ENCODE measurements at places on chromosomes 5 and 9.
A peak's percentile ranks its signal among the peaks of the same experiment; 100 is the strongest.

DNA sequence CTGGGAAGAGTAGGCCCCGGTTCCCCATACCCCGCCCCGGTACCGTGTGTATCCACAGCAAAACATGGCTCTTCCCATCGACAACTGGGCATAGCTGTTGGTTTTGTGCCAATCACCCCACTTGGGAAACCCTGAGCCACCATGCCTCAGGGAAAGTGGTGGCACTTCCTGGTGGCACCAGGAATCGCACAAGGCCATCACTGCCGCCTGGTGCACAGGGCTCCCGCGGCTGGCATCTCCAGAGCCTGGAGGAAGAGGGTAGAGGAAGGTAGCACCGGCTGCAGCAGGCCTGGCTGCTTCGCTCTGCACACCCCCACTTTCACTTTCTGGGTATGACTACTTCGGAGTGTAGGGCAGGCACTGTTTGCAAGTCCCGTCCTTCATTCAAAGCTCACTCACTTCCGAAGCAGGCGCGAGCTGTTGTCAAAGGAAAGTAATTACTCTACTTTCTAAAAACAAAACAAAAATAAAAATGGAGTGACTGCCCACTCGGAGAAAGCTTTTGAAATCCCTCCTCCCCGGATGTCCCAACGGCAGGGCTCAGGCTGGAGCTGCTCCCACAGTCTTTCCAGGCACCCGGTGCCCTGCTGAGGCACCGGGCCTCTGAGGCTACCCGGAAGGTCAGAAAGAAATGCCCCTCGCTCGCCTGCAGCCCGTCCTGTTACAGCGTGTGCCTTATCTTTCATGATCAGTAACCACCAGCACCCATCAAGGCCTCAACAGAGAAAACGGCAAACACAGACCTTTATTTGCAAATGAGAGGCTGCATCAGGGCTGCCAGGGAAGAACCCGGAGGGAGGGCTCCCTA, 2.0 kb downstream of the BRD3 start:
- DNase-seq: peak; percentile 60

DNA sequence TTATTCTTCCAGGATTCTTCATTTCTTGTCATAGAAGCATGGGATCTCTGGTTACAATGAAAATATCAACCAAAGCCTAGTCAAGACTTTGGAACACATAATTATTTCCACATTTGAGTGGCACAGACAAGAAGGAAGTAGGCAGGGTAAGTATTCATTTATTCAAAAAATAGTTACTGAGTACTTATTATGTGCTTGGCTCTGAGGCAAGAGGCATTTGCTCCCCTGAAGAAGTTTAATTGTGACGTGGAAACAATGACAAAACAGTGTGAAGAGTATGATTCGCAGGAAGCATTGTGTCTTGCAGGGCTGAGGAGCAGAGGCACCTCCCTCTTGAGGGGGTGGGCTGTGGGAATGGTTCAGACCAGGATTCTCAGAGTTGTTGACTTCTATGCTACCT, 45.0 kb upstream of the TNFSF15 start:
- DNase-seq: no peak

DNA sequence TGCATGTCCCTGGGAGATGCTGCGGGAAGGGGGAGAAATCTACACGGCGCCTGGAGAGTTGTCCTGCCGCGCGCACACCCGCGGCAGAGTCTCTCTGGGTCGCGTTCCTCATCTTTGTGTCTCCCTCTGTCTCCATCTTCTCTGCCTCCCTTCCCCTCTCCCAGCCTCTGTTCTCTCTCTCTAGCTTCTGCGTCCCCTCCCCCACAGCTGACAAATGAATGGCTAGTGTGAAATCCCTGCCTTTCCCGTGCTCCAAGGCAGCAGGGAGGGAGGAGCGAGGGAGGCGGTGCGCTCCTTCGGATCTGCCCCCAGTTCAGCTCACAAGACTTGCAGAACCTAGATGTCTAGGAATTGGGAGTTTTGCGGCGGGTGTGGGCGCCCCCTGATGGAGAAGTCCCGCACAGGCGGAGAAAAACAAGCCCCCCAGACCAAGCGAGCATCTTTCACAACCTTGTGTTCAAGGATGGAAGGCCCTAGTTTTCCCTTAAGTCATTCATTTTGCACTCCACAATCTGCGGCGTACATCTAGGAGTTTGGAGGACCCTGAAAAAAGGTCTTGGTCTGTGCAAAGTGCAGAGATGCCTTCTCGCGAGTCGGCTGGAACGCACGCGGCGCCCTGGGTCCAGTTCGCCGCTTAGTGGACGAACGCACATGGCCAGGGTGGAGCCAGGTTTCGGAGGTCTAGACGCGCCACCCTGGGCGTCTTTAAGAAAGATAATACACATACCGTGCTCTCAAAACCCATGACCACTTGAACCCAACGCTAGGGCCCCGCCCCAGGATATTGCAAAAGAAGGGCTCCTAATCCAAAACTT, 2.0 kb downstream of the VCAN start:
- DNase-seq: peak; percentile 94

DNA sequence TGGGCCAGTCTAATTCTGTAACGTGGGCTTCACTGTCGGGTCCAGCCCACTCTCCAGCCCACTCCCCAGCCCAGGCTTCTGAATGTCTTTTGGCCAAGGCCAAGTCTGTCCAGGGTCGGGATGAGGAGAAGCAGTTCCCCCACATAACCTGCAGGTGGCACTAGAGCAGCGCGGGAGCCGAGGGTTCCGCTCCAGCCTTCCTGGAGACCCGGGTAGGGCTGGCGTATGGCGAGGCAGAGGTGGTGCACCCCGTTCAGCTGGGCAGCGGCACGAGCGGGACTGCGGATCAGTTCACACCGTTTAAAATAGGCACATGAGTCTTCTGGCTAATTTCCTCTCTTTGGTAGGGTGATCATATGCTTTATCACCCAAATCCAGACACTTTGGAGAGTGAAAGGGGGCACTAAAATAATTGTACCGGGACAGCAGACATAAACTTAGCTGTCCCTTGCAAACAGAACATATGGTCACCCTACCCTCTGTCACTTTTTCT, 185.9 kb downstream of the MSX2 start:
- DNase-seq: no peak

- no peak for DNase-seq
These were observed 5.8 kb upstream of the FSTL4 start for GRCh38 chr5:133618141-133618540.

- DNase-seq: no peak
These were observed 2.4 kb upstream of the HAPLN1 start for GRCh38 chr5:83723031-83723430.

DNA sequence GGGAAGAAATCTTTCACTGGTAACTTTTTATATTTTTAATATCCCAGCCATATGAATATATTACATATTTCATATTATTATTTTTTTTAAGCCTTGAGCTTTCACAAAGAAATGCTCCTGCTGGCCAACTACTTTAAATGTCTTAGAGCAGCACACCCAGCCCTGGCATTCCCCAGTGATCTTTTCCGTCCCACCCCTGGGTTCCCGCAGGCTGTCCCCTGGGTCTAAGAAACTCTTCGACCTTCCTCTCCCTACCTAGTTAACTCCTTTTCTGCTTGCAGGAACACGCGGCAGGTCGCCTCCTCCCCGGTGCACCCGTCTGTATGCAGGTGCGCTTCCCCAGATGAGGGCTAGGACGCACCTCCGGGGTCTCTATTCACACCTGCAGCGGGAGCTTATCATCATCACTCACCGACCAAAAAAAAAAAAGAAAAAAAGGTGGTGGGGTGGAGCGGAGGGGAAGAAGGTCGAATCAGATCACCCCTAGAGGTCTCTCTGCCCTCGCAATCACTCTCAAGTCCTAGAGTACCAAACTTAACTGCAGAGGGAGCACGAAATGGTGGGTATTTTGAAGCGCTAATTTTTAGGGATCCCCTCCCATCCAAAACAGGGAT, 696 bp downstream of the ZFP62 start:
- no peak for DNase-seq

- DNase-seq: no peak
These were observed 111.5 kb downstream of the TRIO start for GRCh38 chr5:14254686-14255085.

Data from suprapubic skin (tissue), 4 donors.